Activated T-helper 2 cell treated with anti-CD3 and anti-CD28 coated beads, Interferon-gamma antibody, Interleukin-2, Interleukin-4, amounts not matched to agents 10 μg/mL and 5 μg/mL and 100 μg/mL, durations not matched to agents 14 hours and 24 hours and 36 hours (primary cell): ENCODE measurements at places on chromosomes 12 and 14. TPM values are rescaled to one million over a fixed set of nuclear protein-coding genes. Genes with fewer than 3 reads are reported as not detected.

GRCh38 chr14:100692859-100693558, 33.7 kb upstream of the DLK1 start:
- no peak for DNase-seq

DNA sequence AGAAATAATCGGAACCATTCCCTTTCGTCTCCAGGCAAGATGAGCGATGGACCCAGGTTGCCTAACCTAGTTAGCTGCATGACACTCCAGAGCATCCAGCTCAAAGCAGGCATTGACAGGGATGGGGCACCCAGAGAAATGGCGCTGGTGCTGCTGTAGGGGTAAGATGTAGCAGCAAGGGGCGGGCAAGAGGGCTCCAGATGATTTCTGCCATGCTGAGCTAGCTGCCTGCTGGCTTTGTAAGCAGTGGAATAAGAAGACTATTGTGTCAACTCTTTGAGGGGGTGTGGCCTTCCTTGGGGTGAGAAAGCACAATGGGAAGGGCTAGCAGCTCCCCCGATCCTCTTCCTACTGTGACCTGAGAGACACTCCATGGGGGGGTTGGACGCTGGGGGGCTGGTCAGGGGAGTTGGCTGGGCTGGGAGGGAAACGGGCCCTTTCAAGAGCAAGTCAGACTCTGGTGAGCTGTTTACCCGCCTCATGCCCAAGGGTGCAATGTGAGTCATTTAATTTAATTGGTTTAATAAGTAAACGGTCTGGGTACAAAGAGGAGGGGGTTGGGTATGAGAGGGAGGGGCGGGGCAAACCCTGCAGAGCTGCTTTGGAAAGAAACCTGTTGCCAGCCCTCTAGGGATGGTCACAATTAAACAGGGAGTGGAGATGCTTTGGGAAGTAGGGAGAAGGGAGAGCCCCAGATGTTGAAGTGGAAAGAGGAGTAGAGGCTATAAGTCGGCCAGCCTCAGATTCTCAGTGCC, 50.5 kb downstream of the B4GALNT3 start:
- DNase-seq: no peak

GRCh38 chr12:93896427-93896826, 219.3 kb downstream of the CRADD start:
- no peak for DNase-seq

- no peak for DNase-seq
Measured at GRCh38 chr14:83007641-83008225, 1474.1 kb upstream of the SEL1L start.

- no peak for DNase-seq
Measured at GRCh38 chr12:47376927-47377326, 297.2 kb upstream of the AMIGO2 start.

GRCh38 chr14:101062065-101062450, 158.5 kb upstream of the RTL1 start:
- no peak for DNase-seq

GRCh38 chr12:13627536-13627935, 353.9 kb downstream of the GRIN2B start:
- no peak for DNase-seq

DNA sequence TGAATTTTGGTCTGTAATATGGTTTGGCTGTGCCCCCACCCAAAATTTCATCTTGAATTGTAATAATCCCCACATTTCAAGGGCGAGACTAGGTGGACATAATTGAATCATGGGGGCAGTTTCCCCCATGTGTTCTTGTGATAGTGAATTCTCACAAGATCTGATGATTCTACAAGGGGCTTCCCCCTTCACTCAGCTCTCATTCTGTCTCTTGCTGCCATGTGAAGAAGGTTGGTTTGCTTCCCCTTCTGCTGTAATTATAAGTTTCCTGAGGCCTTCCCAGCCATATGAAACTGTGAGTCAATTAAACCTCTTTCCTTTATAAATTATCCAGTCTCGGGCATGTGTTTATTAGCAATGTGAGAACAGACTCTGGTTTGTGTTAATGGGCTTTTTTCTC, 5.9 kb downstream of the LRRC9 start:
- DNase-seq: no peak

GRCh38 chr12:47377414-47378221, 297.9 kb upstream of the AMIGO2 start:
- DNase-seq: no peak

GRCh38 chr12:13167226-13167625, 29.3 kb upstream of the EMP1 start:
- DNase-seq: no peak

DNA sequence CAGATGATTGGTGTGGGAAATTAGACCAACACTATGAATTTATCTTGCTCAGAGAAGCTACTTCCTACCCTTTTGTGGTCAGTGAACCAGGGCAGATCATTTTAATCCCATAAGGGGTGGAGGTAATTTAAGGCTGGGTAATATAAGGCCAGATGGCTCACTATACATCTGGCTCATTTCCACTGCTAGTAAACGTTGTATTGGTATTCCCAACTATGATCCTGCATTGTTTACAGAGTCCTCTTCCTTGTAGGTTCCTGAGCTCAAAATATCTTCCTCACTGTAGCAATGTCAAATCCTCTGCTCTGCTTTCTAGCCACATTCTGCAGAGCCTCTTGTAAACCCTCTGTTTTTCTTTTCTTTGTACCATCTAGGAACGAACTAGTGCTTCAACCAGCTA, 93.0 kb upstream of the MGAT4C start:
- no peak for DNase-seq

GRCh38 chr14:44701563-44702263, 194.6 kb upstream of the FSCB start:
- no peak for DNase-seq

- no peak for DNase-seq
Measured at GRCh38 chr14:94386085-94387031, 2.0 kb downstream of the SERPINA1 start.

GRCh38 chr12:45315462-45315861, 99.6 kb downstream of the ANO6 start:
- DNase-seq: no peak

DNA sequence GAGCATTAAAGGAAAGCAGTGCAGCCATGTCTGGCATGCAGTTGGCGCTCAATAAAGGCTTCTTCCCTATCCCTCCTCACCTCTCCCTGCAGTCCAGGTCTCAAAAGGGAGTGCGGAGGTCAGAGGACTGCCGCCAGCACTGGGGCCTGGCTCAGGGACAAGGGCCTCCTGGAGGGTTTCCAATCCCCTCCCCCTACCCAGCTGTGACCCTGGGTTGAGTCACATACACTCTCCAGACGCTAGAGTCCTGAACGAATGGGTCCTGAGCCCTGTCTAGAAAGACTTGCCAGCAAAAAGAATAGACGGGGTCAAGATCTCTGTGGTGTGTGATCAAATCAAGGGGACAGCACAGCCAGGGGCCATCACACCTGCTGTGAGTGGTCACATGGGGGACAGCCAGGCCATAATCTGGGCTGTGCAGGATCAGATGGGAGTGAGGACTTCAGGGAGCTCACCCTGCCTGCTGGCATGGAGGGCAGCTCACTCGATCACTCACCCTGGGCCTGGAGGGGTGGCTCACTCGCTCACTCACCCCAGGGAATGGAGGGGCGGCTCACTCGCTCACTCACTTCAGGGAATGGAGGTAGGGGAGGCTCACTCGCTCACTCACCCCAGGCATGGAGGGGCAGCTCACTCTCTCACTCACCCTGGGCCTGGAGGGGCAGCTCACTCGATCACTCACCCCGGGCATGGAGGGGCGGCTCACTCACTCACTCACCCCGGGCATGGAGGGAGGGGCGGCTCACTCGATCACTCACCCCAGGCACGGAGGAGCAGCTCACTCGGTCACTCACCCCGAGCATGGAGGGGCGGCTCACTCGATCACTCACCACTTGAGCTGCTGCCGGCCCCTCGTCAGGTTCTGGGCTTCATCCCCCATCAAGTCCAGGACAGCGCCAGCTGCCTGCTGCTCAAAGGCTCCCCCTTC, 12.8 kb downstream of the CFAP73 start:
- no peak for DNase-seq

GRCh38 chr12:25708661-25709060, 155.6 kb upstream of the LMNTD1 start:
- DNase-seq: no peak

DNA sequence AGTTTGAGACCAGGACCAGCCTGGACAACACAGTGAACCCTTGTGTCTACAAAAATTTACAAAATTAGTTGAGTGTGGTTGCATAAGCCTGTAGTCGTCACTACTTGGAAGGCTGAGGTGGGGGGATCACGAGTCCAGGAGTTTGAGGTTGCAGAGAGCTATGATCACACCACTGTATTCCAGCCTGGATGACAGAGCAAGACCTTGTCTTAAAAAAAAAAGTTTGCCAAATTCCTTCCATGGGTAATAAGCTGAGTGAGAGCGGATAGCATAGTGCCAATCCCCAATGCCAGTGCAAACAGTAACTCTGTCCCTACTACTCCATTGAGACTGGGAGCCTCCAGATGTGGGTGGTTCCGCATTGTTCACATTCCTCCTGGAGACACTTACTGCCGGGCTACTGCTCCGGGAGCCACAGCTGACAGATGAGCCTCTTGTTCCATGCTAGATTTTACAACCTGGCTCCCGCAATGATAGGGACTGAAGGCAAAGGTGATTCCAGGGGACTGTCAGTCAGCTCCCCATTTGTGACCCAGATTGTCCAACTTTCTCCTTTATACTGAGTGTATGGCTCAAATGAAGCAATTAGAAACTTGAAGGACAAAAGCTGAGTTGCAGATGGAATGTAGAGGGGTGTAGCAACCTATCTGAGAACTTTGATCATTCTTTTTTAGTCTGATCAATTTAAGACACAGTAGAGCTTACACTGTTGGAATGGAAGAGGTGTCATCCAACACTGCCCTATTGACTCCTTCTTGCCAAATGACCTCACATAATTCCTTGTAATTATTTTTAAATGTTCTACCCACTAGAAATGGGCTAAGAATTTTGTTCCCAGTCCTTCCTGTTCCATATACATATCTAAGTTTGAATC, 13.4 kb upstream of the FRMD6 start:
- no peak for DNase-seq

DNA sequence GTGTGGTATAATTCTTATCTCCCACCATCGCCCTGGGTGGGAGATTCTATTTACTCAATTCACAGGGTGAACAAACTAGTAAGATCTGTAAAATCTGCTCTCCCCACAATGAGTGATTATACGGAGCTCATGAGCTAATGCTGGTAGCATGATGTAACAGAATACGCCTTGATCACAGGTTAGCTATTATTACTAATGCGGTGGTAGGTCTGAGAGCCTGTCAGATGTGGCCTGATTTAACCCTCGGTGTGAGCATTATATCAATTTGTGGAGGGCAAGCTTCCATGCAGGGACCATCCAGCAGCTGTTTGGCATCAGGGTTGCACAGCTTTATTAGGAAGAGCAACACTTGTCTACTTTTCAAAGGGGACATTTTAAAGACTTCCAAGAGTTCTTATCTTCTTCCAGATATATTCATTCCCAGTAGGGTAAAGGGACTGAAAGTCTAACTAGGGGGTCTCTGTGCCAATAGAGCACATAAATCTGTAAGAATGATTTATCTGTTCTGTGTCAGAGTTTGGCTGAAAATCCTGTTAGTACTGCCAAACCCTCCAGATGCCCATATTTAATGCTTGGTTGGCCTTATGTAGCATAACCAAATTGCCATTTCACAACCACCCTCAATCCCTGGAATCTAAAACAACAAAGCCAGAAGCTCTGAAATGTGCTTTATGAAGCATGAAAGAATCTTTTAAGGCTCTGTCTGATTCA, 18.7 kb downstream of the TSHR start:
- DNase-seq: no peak

GRCh38 chr14:76644855-76645518, 116.3 kb upstream of the VASH1 start:
- DNase-seq: no peak

DNA sequence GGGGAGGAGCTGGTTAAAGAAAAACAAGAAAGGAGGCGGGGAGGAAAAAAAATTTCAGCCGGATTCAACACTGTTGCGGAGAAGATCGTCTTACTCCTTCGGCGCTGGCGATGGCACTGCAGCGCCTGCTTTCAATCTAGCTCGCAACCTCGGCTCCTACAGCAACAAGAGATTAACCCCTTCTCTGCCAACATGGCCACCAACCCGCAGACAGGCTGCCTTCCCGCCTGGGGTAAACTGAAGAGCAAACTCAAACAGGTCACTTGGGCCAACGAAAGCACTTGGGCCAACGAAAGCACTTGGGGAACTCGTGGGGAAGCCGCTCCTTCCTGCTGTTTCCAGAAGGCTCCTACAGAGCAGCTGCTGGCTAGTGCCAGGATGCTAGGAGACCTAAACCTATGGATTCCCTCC, 73.7 kb downstream of the CIT start:
- no peak for DNase-seq

GRCh38 chr14:105890474-105891220, 364.3 kb downstream of the TMEM121 start:
- DNase-seq: no peak

- no peak for DNase-seq
Measured at GRCh38 chr14:22464422-22465142, 124.4 kb downstream of the DAD1 start.

- DNase-seq: no peak
Measured at GRCh38 chr14:72741826-72742117, 152.1 kb downstream of the DPF3 start.

- DNase-seq: no peak
Measured at GRCh38 chr14:93023039-93023438, 92.7 kb downstream of the ITPK1 start.

DNA sequence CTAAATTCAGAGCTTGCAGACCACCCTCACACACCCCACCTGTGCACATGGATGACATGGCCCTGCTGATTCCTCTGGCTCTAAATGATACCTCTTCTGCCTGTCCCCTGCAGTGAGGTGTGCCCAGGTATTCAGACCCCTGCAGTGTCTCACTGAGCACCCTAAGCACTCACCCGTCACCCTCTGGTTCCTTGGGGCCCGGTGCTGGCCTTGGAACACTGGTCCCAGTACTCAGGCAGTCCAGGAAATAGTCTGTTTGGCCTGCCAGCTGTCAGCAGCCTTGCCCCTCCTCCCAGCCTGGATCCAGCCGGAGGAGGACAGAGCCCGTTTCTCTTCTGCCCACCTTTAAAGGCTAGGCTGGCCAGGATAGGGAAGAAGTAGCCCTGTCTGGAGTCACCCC, 44.9 kb downstream of the ESRRB start:
- DNase-seq: no peak

KLRF1 gene
- total RNA-seq: not detected in 2 replicates

TGM1 gene
- 3.4 and 4.4 TPM in 2 replicates for total RNA-seq

MRPL52 gene
- 173 and 175 TPM in 2 replicates for total RNA-seq

NAV3 gene
- total RNA-seq: not detected in 2 replicates

KCNH3 gene
- total RNA-seq: 2.1 and 2.9 TPM in 2 replicates

CLEC1A gene
- total RNA-seq: not detected in 2 replicates

DHRS2 gene
- 2.2 and 2.3 TPM in 2 replicates for total RNA-seq

BCL11B gene
- total RNA-seq: 34.1 and 34.9 TPM in 2 replicates

KRT75 gene
- not detected in 2 replicates for total RNA-seq

PTHLH gene
- total RNA-seq: not detected in 2 replicates

ANKS1B gene
- total RNA-seq: 0.76 and 1.0 TPM in 2 replicates

KCNA5 gene
- not detected in 2 replicates for total RNA-seq

POMT2 gene
- 23.4 and 27.7 TPM in 2 replicates for total RNA-seq
